ENCODE measurements at places on chromosomes 2 and 18.

- no peak for DNase-seq
These were observed 36.0 kb upstream of the DYNC2LI1 start for GRCh38 chr2:43737855-43738254.

- DNase-seq, result peak; percentile 24
These were observed 616 bp downstream of the EML6 start for GRCh38 chr2:54723996-54724559.

DNA sequence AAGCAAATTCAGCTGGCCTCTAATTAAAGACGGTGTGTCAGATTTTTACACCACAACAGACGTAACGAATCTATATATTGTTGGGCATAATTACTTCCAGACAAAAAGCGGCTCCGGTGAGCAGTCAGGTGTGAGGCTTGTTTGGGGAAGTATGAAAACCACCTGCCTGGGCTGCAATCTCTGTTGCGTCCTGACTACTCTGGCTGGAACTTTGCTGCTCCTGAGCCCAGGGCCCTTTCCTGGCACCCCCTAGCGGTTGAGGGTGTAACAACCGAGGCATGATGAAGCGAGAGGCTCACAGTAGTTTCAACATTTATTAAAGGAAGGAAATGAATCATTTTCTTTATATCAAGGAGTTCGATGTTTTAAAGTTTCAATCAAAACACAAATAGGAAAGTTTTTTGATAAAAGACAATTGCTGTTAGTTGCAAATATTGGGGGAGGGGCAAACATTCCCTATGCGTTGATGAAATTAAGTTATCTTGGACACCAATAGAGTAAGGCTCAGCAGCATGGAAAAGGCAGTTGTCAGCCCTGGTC is 10.6 kb upstream of the ITGB6 start:
- DNase-seq, result no peak

GRCh38 chr2:41972819-41973218 is 75.0 kb upstream of the PKDCC start:
- DNase-seq, result no peak

DNA sequence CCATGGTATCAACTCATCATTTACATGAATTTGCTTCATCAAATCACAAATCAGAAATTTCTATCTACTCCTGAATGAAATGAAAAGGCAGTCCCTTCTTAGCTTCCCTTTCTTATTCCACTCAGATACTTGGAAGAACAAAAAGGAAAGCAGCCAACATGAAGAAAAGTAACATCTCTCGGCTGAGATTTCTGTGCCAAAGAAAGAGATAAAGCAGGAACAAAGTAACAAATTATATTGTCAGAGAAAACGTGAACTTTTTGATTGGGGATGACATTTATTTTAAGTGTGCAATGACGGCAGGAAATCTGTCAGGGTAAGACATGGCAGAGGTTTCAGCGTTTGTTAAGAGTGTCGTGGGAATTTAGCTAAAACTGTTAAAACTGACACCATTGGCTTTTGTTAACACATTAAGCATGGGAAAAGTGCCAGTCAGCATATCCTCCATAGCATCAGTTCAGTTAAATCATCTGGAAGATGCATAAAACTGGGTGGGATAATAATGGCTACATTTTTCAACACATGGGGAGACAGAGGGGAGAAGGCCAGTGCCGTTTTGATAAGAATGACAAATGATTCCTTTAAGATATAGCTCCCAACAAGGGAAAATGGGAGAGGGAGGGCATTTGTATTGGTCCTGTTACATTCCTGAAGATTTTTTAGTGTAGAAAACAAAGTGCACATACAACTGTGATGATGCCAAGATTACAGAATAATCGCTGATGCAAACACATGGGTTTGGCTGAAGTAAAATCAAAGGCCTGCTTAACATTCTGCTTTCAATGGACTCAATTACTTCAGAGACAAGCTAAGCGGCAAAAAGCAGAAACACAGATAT is 211.6 kb downstream of the ZNF521 start:
- DNase-seq, result no peak

GRCh38 chr18:10290638-10291235 is 163.7 kb upstream of the APCDD1 start:
- no peak for DNase-seq

DNA sequence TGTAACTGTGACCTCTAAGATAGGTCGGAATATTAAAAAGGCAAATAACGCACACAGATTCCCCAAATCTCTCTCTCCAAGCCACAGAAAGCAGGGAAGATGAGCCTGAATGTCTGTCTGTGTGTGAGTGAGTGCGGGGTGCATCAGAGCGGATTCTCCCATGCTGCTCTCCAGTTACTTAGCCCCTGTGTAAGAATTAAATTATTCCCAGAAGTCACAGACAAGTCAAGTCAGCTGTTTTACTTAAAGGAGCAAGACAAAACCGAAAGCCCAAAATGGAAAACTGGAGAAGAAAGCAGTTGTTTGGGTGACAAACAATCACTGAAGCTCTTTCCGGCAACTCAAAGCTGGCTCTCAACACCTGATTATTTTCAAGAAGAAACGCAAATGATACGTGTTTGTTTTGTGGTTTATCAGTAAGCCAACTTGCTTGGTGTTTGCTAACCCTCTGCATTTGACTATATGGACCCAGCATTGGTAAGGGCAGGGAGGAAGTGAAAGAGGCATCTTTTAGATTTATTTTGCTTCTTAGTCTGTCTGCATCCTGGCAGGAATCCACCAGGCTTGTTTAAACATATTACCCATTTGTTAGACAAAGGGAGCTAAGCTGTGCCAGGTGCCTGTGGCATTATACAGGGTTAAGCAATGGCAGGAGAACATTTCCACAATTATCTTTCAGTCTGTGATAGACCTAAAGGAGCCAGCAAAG is 121.5 kb upstream of the CREB1 start:
- DNase-seq, result peak; percentile 90

DNA sequence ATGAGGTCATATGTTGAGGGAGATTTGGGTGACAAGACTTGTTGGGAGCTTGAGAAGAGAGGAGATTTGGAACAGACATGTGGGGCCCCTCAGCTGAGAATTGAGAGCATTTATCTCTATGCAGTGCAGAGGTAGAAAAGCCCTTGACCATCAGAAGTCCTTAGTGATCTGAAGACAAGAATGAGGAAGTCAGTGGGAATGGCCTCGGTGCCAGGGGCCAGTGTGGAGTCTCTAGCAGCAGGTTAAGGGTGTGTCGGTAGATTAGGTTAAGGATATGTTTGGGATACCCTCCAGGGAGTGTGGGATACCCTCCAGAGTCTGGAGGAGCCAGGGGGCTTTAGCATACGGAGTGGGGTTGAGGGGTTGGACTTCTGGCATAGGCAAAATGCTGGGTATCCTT is 41.6 kb downstream of the FBXO48 start:
- no peak for DNase-seq

DNA sequence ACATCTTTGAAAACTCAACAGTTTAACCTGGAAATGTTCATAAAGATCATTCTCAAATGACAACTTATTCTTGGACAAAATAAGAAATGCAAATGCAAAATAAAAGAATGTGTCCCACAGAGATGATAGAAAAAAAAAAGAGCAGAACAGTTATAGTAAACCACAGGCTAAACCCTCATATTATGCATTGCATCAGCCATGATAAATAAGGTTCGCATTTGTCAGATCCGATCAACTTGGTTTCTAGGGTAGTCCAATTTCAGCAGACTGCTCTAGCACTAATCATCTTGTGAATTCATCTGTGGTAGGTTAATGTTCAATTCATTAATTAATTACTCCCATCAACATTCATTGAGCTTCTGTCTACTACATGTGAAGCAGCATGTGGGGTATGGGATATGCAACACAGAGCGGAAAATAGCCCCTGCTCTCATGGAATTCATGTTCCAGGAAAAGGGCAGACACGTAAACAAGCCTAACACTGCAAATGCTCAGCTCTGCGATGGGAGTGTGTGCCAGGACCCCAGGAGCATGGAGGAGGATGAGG is 316.2 kb upstream of the REV1 start:
- DNase-seq, result no peak

- DNase-seq, result no peak
These were observed 64.5 kb upstream of the HDAC4 start for GRCh38 chr2:239465017-239466001.

DNA sequence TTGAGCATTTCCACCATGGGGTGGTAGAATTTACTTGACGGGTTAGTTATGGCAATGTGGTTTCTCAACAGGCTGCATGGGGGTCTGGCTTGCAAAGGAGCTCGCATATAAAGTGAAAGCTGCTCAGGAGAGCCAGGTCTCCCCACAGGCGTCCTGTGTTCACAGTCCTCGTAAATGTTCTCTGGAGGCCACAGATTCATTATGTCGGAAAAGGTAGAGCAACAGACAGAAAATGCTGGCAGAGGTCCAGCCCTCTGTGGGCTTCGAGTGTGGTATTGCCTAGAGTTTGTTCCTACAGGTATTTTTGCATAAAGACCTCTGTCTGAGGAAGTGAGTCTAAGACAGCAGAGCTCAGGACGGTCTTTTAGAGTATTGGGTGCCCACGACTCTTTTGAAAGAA is 96.4 kb downstream of the CDCA7 start:
- no peak for DNase-seq

GRCh38 chr18:75554644-75555185 is 127.2 kb upstream of the SMIM21 start:
- no peak for DNase-seq

DNA sequence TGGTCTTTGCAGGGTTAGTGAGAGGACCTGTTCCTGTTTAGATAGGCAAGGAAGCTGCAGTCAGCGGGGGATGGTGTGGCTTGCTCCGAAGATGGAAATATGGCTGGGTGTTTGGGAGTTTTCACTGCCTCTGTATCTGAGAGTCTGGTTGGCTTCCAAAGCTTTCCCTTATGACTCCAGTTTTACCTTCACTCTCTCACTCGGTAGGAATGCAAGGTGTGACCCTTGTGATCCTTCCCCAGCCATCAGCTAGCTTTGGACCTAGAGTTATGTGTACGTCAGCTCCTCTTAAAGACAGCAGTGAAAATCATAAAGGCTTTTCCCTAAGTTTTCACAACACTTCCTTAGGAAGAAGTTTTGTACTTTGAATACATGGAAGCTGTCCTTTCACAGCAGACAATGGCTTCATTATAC is 35.5 kb upstream of the TMEM87B start:
- no peak for DNase-seq

DNA sequence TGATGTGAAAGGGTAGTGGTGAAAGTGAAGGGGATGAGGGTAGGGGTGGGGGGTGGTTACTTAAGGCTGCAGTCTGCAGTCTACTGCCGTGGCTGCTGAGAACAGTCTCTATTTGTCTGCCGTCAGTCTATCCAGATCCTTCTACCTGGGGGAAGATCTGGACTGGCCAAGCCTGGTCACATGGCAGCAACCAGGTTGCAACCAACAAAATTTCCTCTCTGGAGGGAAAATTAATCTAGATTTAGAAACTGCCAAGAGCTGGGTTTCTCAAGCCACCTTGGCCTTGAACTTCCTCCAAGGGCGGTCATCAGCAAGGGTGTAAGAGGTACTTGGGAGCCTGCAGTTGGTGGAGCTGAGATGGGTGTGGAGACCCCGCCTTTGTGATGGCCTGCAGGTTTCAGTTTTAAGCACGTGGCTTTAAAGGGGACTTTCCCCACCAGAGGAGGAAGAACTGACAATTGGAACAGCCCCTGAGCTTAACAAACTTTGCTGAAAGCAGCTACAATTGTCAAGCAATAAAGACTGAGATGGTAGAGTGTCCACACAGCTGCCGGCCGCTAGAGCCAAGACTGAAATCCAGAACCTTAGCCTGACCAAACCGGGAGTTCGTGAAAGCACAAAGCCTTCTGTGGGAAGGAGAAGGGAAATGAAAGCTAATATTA is 31.4 kb upstream of the KCMF1 start:
- DNase-seq, result no peak

GRCh38 chr2:213166109-213166508 is 14.7 kb upstream of the IKZF2 start:
- no peak for DNase-seq

DNA sequence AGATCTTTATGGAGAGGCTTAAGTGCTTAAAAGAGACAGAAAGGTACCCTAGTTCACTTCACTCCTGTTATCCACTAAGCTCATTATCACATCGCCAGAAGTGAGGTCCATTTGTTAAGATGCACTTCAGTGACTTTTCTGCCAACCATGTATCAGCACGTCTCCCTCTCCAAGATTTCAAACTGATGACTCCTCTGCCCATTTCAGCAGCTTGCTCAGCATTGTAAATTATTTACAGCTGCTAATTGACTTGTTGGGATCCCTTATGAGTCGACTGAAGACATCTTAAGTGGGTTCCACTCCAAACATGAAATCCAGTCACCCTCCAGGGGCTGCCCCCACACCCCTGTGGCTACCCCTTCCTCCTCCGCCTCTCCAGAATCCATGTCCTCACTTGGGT is 37.3 kb downstream of the DIPK1C start:
- DNase-seq, result no peak

- DNase-seq, result no peak
These were observed 12.7 kb upstream of the ARHGEF4 start for GRCh38 chr2:130823886-130824491.

DNA sequence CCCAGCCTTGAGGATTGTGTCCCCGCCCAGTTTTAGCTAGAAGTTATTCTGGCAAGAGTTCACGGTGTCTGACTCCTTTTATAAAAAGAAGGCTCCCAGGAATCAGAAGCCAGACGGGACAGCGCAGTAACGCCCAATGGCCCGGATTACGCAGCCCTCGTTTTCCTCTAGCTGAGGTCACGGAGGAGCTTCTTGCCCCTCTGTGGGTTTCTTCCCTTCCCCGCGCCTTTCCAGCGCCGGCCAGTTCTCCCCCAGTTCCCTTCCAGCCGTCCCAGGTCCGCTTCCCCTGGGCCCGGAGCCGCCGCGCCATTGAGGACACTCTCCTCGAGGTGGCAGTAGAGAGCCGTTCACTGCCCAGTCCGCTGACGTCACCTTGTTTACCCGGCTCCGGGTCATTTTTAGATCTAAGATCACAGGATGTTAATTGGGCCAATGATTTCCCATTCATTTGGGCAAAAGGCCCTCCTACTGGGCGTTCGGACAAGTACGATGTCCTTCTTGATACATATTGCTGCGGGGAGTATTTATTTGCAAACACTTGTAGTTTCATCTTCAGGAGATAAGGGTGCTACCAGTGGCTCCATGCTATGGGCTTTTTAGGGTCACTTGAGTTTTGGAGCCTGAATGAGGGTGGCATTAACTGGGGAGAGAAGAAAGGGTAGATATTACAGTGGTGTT is 81.5 kb upstream of the PPM1B start:
- peak; percentile 16 for DNase-seq

DNA sequence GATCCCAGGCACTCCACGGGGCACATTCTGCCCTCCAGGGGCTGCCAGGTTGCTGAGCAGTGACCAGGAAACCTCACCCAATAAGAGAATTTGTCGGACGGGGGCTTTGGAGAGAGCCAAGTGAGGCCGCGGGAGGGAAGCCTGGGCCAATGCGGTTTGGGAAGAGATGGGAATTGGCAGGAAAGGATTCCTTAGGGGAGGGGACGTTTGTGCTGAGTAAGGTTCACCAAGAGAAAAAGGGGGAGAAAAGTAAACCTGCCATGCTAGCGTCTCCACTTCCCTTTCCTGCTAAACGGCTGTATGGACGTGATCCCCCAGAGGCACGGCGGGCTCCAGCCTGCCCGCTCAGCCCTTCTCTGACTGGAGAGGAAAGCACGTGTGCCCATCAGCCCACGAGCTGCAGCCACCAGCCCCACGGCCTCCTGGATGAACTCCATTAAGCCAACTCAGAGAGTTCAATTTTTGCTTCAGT is 194.4 kb upstream of the ID2 start:
- no peak for DNase-seq

All from NCI-H1417 treated with DMSO at 0.1 percent for 48 hours (cell line).